ENCODE measurements at places on chromosomes 16 and 17.

- ATAC-seq = no peak
Measured at GRCh38 chr17:78986649-78987328, 7.1 kb upstream of the LGALS3BP start.

- no peak for ATAC-seq
Measured at GRCh38 chr17:78745407-78746088, 36.5 kb downstream of the CYTH1 start.

DNA sequence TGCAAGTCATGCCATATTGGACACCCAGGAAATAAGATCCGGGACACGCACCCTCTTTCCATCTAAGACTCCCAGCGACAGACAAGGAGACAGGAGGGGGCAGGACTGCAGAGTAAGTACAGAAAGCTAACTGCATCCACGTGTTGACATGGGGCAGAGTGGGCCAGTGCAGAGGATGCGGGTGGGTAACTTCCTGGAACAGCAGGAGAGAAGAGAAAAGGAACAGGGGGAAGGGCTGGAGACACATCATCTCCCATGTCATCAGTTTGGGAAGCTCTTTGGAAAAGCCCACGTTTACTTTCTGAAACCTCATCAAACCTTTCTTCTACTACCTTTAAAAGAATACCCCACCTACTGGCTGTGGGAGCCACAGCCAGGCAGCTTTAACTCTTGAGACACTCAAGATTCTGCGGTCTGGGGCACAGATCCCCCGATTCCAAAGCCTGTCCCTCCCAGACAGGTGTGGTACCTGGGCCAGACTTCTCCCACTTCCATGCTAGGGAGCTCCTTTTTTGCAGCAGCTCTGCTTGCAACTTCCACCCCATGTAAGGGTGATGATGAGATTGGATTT lies 273.5 kb upstream of the RPL38 start:
- ATAC-seq = no peak

DNA sequence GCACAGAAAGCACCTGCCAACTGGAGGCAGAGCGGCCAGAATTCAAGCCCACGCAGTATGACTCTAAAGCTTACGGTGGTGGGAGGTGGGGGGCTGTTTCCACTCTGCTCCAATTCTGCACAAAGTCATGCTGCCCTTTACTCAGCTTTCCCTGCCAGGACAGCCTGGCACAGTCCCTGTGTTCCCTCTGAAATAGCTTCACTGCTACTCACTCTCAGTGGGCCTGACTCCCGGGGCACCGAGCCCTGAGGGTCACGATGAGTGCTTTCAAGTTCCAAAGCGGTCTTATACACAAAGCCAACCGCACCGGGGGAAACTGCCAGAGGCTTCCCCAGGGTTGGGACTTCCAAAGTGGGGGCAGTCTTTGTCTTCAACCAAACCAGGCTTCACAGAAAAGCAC lies 306.1 kb upstream of the XYLT1 start:
- ATAC-seq = no peak

GRCh38 chr16:27320261-27321012 lies 6.7 kb downstream of the IL4R start:
- ATAC-seq = no peak

- ATAC-seq = no peak
Measured at GRCh38 chr17:65952015-65952414, 239.9 kb downstream of the CEP112 start.

GRCh38 chr16:88548131-88548874 lies 21.9 kb upstream of the ZC3H18 start:
- peak; percentile 52 for ATAC-seq

DNA sequence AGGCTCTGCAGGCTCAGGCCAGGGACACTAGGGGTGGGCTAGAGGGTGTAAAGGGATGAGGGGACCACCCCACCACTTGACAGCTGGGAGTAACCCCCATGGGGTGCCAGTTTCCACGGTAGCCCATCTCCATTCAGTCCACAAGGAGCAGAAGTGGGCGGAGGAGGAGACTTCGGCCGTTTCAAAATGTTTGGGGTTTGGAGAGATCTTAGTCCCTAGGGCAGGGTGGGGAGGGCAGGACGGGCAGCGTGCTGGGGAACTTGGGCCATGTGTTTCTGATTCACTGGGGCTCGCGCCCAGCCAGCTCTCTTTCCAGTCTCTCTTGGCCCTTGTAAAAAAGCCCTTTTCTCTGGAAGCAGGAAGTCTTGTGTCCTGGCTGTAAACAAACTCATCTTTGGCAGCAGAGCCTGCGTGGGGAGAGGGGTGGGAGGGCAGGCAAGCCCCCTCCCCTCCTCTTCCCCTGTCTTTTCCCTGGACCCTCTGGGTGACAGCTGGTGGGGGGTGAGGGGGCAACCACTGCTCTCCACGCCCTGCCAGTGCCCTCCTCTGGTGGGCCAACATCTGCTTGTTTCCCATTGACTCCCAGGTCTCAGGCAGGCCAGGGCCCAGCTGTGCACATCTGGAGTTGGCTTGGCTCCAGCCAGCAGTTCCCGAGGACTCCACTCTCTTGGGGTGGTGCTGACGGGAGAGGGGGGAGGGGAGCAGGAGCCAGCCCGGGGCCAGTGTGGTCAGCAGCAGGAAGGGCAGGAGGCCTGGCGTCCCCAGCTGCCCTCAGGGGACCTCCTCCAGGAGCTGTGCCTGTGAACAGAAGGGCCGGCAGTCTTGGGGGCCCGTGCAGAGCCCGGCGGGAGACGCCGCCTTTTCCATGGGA lies 8.1 kb downstream of the CYGB start:
- no peak for ATAC-seq

DNA sequence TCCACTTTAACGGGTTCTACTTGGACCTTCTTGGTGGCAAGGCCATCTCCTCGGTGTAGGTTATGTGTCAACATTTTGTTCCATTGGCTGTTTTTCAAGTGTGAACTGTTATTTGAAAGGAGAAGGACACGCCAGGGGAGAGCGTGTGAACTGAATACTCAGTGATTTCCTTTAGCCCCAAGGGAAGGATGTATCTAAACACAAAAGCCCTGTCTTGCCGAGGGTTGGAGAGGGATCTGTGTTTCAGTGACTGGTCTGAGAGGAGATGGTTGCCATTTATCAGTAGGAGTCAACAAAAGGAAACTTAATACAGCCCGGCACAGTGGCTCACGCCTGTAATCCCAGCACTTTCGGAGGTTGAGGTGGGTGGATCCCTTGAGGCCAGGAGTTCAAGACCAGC lies 50.0 kb downstream of the USP10 start:
- ATAC-seq = no peak

GRCh38 chr17:16930571-16931317 lies 41.2 kb downstream of the TNFRSF13B start:
- ATAC-seq = no peak

DNA sequence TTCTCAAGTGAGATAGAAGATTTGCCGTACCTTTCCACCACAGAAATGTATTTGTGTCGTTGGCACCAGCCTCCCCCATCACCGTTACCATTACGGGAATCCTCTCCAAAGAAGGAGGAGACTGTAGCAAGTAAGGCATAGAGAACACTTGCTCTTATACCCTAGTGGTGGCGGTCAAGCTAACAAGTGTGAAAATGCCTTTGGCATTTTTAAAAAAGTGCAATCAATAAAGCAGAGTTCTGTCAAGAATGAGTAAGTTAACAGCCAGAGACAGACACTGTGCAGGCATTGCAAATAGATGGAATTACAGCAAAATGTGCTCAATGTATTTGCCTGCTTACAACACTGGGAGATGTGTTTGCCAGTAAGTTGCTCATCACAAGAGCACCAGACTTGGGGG lies 7.7 kb downstream of the MSL1 start:
- ATAC-seq = no peak

DNA sequence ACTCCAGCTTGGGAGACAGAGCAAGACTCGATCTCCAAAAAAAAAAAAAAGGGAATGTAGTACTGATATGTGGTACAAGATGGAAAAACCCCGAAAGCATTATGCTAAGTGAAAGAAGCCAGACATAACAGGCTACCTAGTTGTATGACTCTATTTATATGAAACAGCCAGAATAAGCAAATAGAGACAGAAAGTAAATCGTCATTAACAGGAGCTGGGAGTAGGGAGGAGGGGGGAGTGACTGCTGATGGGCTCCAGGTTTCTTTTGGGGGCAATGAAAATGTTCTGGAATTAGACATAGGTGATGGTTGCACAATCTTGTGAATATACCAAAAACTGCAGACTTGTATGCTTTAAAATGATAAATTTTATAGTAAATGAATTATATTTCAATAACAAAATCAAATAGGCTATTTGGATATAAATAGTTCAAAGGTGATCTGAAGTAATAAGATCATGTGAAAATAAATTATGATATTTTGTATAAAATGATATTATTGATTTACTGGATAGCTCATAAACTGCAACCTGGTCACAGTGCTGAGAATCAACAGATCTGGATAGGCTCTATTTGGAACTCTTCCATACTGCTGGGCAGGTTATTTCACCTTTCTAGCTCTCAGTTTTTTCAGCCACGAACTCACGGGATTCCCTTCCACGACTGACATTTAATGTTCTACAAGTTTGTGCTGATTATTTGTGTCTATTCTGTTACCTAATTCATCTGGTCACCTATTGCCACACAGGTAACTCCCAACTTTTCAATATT lies 27.1 kb downstream of the ZNF652 start:
- ATAC-seq = no peak

DNA sequence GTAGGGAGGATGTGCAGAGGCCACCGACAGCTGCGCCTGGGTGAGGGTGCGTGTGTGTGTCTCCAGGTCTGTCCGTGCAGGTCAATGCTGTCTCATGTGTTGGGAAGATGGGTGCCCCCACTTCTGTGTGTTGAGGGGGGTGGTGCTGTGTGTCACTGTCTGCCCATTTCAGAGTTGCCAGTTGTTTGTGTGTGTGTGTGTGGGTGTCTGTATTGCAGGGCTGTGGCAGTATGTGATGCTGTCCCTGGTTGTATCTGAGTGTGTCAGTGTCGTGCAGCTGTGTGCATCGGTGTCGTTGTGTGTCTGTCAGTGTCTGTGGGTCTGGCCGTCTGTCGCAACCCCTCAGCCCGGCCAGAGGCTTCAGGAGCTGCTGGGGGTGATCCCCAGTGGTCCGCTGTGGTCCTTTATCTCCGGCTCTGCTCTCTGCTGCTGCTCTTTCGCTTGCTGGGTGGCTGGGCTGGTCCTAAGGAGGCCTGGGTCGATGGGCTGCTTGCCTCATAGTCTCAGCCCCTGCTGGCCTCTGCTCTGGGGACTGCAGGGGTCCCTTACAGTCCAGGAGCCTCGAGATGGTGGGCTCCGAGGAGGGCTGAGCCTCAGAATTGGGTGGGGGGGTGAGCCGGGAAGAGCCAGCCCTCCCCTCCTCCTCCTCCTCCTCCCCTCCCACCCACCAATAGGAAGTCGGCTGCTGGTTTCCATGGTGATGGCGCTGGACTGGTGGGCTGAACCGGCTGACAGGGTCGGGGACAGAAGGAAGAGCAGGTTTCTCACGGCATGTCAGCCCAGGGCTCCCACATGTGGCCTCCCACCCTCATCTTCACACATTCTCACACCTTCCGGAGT lies at the start of gene TSPOAP1:
Gene TSPOAP1, minus strand, starts transcription at position 601 of the 840 bp plus-strand sequence. CDS start 875 bp downstream, outside the sequence.
- peak; percentile 48 for ATAC-seq

GRCh38 chr17:80716986-80717719 lies 172.5 kb downstream of the RPTOR start:
- no peak for ATAC-seq

Measured in stimulated activated memory B cell treated with anti-CD40 and anti-IgM and Interleukin-4, amounts not matched to agents 10 μg/mL and 1 μg/mL and 100 μg/mL, for 72 hours (primary cell).